Iris pigment epithelial cell (primary cell): ENCODE measurements at places on chromosomes 2 and 18.

DNA sequence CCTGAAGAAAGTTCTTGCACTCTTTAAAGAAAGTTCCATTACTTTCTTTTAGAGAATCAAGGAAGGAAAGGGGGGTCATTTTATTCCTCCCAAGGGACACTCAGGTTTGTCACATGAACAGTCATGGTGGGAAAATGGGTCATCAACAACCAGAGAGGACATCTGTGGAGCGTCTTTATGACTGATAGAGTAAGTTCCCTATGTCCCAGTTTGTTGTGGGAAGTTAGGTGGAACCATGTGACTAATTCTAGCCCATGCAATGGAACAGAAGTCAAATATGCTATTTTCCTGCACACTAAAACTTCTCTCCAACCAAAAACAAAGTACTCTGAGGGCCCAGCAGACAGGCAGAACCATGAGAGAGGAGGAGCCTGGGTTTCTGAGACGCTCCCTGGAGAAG lies 165.6 kb upstream of the SERTAD2 start:
- no peak for DNase-seq

DNA sequence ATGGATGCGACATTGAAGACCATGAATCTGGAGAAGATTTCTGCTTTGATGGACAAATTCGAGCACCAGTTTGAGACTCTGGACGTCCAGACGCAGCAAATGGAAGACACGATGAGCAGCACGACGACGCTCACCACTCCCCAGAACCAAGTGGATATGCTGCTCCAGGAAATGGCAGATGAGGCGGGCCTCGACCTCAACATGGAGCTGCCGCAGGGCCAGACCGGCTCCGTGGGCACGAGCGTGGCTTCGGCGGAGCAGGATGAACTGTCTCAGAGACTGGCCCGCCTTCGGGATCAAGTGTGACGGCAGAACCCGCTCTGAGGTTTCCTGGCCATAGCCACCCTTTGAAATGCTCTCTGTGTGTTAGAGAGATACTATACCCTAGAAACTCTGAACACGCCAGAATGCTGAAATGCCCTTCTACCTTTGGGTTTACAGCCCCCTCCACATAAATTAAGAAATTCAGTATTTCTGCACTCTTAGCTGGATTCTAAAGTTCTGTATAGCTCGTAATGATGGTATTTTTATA lies 659 bp downstream of the CHMP1B start:
- peak; percentile 46 for DNase-seq

DNA sequence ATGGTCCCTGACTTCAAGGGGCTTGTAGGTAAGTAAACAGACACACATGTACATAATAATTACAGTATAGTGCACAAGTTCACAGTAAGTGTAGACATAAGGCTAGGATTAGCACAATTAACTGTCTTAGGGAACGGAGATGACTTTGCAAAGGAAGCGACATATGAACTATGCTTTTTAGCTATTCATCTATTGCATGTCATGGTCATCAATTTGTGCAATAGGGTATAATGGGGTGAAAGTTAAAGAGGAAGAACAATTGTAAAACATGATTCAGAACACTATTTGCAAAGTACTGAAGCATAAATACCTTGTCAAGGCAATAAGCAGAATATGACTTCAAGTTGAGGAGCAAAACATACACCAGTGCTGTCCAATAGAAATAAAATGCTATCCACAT lies 112.3 kb upstream of the SLC8A1 start:
- no peak for DNase-seq

- no peak for DNase-seq
Measured at GRCh38 chr2:213678437-213679218, 394.4 kb downstream of the SPAG16 start.

DNA sequence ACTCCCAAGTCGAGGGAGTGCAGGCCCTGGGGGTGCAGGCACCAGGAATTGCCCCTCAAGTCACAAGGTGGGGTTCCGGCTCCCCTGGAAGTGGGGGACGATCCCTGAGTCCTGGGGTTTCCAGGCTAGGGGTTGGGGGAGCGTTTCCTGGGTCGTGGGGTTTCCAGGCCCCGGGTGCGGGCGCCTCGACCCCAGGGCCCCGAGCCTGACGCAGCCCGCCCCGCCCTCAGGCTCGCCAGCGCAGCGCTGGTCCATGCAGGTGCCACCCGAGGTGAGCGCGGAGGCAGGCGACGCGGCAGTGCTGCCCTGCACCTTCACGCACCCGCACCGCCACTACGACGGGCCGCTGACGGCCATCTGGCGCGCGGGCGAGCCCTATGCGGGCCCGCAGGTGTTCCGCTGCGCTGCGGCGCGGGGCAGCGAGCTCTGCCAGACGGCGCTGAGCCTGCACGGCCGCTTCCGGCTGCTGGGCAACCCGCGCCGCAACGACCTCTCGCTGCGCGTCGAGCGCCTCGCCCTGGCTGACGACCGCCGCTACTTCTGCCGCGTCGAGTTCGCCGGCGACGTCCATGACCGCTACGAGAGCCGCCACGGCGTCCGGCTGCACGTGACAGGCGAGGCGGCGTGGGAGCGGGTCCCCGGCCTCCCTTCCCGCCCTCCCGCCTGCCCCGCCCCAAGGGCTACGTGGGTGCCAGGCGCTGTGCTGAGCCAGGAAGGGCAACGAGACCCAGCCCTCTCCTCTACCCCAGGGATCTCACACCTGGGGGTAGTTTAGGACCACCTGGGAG lies 12.0 kb downstream of the SIGLEC15 start:
- DNase-seq = peak; percentile 65

DNA sequence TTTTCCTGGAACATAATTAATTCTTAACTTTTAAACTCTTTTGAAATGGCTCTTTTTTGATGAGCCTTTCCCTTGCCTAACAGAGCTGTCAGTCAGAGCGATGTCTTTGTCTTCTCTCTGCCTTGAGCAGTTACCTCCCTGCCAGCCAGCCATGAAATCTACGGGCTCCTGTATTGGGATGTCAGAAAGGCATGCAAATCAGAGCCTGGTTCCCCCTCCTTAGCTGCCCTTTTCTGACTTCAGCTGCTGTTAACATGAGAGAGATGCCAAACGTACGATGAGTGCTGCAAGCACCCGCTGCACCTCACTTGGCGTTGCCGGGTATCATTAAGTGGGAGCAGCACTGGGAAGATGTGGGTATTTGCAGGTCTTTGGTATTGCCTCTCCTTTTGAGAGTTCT lies 131.4 kb upstream of the BOD1L2 start:
- DNase-seq = no peak

DNA sequence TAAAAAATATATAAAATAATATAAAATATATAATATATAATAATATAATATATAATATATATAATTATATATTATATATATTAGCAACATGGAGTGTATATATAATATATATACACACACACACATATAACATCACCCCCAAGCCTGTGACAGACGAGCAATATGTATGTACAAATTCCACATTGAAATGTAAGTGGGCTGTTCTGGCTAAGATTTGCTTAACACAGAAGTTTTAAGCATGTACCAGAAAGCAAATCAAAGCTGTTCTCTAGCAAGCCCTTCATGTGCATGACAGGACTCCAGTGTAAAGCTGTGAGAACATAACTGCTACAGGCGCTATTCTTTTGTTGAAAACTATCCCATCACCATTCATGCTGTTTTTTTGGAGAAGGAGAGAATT lies 261.7 kb upstream of the TNP1 start:
- no peak for DNase-seq

GRCh38 chr2:45769056-45769455 lies 117.6 kb downstream of the PRKCE start:
- DNase-seq = no peak

DNA sequence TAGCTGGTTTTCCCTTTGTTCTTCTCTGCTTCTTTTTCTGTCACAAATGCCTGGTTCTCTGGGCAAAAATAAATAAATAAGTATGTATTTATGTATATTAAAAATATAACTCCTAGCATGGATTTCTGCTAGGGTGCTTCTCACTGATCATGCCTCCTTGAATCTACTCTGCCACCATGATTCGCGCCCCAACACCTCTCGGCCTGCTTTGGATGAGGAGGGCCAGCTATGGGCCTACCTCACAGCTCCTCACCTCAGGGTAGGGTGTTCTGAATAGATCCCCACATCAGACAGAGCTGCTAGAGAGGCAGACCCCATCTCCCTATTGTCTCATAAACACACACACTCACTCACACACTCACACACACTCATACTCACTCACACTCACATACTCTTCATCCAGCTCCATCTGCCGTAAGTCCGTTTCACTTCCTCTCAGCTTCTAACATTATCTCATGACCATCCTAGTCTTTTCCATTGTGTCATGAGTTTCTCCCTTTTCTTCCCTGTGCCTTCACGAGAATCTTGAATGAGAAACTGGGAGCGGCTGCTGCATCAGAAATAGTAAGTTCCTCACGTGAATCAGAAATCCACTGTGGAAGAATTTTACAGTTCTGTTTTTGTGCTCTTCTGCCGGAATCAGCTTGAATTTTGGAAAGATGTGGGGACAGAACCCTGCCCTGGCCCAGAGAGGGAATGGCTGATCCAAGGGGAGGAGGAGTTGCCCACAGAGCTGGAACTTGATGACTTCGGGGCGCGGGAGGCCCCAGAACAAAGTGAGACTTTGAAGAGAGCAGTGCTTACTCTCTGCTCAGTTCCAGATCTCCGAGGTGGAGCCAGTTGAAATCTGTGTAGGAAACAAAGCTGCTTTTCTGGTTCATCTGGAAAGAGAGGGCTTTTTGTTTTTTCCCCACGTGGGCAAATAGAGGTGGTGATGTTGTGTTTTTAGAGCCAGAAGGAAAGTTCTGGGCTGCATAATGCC lies 20.9 kb downstream of the ANXA4 start:
- no peak for DNase-seq
